ENCODE measurements at places on chromosomes 2 and 18.

DNA sequence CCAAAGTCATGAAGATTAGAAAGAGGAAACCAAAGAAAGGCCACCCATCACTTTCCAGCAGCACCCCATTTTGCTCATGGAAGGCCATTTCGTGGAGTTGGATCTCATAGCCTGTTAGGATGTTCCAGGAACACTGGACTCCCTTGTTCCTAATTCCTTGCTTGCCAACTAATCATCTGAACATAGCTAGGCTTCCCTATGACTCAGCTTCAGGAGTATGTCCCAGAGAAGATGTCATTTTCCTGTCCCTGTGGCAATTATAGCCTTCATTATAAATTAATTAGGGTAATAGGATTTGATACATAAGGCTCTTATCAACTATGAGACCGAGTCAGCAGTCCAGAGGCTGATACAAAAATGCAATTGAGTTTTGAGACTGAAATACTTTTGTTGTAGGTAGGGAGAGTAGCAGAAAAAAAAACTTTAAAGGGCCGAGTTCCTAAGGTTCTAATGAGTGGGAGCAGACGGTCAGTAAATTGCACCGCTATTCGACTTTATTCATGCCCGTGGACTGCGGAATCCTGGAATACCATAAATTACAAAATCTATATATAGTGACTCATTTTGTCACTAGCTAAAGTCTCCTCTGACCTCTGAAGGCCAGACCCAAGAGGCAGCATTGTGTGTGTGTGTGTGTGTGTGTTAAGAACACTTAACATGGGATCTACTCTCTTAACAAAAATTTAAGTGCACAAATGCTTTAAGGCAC lies 311.8 kb downstream of the FBXO15 start:
- DNase-seq: no peak

DNA sequence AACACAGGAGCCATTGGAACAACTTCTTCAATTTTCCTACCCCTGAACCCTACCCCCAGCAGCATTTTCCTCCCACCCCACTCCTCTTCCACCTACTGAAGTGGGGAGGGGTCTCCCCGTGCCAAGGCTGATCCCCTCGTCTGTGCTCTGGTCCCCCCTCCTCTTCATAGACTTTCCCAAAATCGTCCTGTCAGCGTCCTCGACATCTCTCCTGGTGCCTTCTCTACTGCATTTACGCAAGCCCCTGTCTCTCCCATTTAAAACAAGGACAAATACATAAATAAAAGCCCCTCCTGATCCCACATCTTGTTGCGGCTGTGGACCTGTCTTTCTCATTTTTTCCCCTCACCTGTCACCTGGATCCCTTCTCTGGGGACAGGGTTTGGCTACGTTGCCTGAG lies 42.2 kb downstream of the EMX1 start:
- no peak for DNase-seq

DNA sequence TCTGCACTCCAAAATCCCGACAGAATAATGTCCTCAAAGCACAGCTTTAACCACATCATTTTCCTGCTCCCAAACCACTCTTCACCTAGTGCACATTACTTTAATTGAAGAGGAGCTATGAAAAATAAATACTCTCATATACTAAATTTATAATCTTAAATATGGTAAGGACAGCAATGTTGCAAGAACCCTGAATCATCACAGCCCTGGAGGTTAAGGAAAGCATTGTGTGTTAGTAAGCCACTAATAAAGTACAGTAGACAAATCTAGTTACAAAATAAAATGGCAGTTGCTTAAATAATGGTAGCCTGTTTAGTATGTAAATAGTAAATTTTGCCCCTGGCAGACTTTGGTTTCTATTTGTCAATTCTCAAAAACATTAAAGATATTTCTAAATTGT lies 27.0 kb upstream of the CCDC178 start:
- no peak for DNase-seq

DNA sequence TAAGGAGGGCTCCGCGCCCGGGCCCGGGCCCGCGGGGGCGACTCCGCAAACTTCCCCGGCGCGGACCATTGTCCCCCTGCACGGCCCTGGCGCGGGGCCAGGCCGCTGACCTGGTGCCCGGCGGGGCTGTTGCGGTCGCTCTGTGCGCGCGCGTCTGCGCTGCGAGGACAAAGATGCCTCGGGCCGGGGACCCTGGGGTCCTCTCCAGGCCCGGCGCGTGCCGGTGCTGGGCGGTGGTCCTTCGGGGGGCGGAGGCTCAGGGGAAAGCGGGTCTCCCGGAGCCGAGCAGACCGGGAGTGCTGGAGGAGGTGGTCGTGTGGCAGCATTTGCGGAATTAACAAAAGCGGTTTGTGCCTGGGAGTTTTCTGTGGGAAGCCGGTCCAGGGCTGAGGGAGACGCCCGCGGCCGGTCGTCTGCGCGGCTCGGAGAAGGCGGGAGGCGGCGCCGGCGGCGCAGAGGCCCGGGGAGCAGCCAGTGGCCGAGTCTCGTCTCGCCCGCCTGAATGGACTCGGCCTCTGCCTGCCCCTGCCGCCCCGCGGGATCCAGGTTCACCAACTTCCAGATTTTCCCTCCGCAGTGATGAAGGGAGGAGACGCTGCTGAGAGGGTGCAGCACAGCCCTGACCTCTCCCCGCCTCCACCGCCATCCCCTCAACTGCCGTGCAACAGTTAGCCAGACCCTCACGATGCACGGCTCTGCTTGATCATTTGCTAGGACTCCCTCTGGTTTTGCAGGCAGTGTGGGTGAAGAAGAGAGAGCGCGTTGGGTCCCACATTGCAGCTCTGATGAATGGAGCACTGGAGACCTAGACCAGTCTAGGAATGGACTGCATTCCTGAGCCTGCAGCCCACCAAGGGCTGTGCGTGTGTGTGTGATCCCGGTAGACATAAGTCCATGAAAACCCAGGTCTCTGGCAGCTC lies 705 bp downstream of the EFR3B start:
- no peak for DNase-seq

- DNase-seq: no peak
These were observed at the start of gene NOTO for GRCh38 chr2:73202156-73203054. TSS of gene NOTO (plus strand) at chr2:73202574. CDS start at chr2:73202667, 93 bp downstream.

- DNase-seq: no peak
These were observed 175.4 kb downstream of the LCLAT1 start for GRCh38 chr2:30622452-30622851.

Data from GM12892 (cell line).